ENCODE measurements at places on chromosomes 7 and 10. TPM values are rescaled to one million over a fixed set of nuclear protein-coding genes. Genes with fewer than 3 reads are reported as not detected.
A peak's percentile ranks its signal among the peaks of the same experiment; 100 is the strongest.

GRCh38 chr10:69324583-69324982, 46.3 kb downstream of the HK1 start:
- DNase-seq = no peak

DNA sequence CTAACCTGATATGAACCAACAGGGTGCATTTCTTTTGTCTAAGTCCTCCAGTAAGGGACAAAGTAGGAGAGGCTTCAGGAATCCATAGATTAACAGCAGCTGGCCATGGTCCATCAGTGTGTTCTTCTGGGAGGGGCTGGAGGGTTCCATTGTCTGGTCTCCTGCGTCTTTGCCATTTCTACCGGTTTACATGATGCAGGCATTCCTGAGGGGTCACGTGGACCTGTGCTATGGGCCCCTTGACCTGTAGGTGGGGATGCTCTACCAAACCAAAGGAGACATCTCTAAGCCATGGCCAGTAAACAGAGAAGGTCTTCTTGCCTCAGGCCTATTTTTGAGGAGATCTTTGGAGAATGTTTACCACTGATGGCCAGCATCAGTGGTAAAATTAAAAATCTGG, 28.7 kb upstream of the HABP2 start:
- DNase-seq = no peak

DNA sequence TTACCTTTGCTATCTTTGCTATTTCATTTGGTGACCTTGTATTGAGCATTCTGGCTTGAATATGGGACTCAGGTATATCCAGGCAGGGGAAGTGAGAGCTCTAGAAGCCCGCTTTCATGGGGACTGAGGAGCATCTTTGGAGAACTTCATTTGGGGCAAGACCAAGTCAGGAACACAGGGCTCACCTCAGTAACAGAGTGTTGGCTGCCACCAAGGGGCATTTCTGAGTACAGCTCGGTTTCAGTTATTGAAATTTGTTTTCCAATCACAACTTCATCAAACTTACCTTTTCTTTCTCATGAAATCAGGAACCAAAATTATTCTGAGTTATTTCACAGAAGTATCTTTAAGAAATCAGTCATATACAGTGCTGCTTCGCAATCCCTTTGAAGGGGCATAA, 337.2 kb downstream of the C7orf25 start:
- peak; percentile 25 for DNase-seq

GRCh38 chr7:134293002-134293740, 23.6 kb downstream of the SLC35B4 start:
- DNase-seq = no peak

- no peak for DNase-seq
Observed at GRCh38 chr7:37709631-37710509, 26.3 kb downstream of the GPR141 start.

DNA sequence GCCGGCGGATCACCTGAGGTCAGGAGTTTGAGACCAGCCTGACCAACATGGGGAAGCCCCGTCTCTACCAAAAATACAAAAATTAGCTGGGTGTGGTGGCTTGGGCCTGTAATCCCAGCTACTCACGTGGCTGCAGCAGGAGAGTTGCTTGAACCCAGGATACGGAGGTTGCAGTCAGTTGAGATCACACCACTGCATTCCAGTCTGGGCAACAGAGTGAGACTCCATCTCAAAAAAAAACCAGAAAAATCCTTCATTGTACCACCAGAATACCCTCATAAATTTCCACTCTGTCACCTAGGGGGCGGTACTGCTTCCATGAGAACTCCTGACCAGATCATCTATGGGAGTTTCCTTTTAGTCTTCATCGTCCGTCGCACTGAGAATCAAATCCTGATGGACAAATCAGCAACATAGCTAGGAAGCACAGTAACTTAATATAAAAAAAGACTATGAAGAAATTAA, 225.8 kb upstream of the KLF14 start:
- no peak for DNase-seq

GRCh38 chr10:77516575-77516974, 121.0 kb downstream of the KCNMA1 start:
- no peak for DNase-seq

TMEM229A gene
- total RNA-seq = not detected

NUDT13 gene
- total RNA-seq = 2.1 TPM

- no peak for DNase-seq
Observed at GRCh38 chr10:33355274-33355673, 20.8 kb upstream of the NRP1 start.

GPR15LG gene
- not detected for total RNA-seq

FKBP6 gene
- total RNA-seq = not detected

MYPN gene
- total RNA-seq = 92.0 TPM

- DNase-seq = no peak
Observed at GRCh38 chr10:72146071-72146470, 57.7 kb upstream of the SPOCK2 start.

TAS2R41 gene
- total RNA-seq = 0.31 TPM

DNA sequence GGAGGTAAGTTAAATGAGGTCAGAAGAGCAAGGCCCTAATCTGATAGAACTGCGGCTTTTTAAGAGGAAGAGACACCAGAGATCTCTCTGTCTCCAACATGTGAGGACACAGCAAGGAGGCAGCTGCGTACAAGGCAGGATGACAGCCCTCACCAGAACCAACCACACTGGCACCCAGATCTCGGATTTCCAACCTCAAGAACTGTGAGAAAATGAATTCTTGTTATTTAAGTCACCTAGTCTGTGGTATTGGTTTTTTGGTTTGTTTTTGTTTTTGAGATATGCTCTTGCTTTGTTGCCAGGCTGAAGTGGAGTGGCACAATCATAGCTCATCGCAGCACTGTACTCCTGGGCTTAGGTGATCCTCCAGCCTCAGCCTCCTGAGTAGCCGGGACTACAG, 127.2 kb downstream of the DLG5 start:
- DNase-seq = no peak

DNA sequence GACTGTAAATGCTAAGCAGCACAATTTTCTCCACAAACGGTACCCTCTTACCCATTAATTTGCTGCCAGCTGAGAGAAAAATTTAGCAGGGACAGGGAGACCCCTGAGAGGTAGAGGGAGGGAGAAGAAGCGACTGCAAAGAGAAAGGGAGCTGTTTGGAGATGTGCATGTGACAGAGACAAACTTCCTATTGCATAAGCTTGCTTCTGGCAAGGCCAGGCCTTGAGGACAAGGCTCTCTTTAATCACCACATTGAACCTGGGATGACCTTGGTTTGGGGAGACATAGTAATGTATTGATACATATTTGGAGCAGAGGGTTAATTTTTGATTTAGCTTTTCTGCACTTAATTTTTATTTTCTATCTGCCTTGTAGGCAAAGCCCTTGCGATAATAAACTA, 31.1 kb upstream of the HIBADH start:
- no peak for DNase-seq

- DNase-seq = no peak
Observed at GRCh38 chr7:1861799-1862458, 191.9 kb downstream of the ELFN1 start.

C10orf90 gene
- 3.8 TPM for total RNA-seq

SPDYE2B gene
- not detected for total RNA-seq

GRCh38 chr7:2220506-2220905, 12.2 kb downstream of the MAD1L1 start:
- DNase-seq = no peak

GRCh38 chr10:97067716-97068391, 117.9 kb downstream of the SLIT1 start:
- no peak for DNase-seq

DNA sequence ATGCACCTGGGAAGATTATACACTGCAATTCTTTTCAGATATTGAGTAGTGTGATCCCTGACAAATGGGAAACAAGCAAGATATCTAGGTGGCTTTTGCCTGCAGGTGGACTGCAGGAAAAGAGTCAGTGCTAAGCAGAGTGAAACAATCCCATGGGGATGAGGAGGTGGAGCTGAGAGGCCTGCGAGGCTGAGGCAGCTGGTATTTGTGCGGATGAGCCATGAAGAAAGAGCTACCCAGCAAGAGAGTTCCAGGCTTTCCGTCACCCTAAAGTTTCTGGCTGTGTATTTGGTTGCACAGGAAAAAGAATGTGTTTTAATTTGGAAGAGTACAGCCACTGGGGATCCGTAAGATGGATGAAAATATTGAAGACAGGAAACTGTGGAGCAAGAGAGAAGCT, 714.1 kb upstream of the COBL start:
- no peak for DNase-seq

GRCh38 chr10:90413196-90413595, 444.6 kb downstream of the HTR7 start:
- no peak for DNase-seq

DNA sequence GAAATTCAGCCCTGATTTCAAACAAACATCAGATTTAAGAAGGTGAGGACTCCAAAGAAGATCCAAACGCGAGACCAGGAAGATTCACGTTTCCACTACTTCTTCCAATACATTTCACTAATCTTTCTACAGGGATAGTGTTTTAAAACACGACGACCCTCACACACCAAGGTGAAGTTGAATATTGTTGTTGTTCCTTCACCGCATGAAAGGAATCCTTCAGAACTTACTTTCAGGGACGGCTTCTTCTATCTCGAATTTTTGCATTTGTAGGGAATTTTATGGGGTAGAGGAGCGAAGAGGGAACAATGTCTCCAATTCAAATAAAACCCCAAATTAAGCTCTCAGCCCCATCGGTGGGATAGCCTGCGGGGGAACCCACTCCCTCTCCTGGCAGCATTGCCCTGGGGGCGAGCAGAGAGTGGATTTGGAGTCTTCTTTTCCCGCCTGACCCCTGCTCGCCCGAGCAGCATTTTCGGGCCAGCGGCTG, 1.5 kb upstream of the GATA3 start:
- no peak for DNase-seq

GRCh38 chr10:91629715-91630549, 2.9 kb downstream of the PPP1R3C start:
- DNase-seq = no peak

- DNase-seq = no peak
Observed at GRCh38 chr7:146656988-146657387, 540.4 kb downstream of the CNTNAP2 start.

IDI1 gene
- total RNA-seq = 65.2 TPM

DNA sequence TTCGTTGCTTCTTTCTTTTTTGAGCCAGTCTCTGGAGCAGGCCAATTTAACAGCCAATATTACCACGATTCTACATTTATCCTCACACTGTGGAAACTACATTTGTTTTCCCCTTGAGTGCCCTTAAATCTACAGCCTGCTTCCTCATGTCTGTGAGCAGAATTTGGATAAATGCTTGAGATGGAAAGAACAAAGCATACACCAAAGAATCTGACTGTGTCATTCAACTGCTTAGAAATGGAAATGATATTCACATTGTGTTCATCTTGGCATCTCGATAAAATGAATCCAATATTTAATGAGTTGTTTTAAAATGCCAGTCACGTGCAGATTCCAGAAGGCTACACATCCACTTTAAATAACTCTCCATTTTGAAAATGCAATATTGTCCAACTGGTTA, 41.0 kb upstream of the GSDME start:
- DNase-seq = no peak

GRCh38 chr7:132641238-132641637, 65.0 kb upstream of the PLXNA4 start:
- no peak for DNase-seq

GRCh38 chr10:78025685-78026364, 3.5 kb downstream of the POLR3A start:
- no peak for DNase-seq

DNA sequence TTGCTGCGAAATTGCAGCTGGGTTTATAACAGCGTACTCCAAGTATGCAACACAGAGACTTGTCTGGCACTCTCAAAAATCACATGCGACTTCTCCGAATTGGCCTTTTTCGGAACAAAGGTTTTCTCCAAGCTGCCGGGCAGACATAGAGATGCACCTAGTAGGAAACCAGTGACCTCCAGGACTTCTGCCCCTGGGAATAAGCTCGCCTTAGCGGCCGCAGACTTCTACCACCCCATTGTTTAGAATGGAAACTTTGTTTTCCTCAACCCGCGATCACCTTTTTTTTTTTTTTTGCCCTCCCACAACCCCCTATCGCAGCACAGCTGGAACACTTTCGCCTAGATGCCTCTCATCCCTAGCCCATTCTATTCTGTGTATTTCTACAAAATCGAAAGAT, 4.9 kb upstream of the HOXA10 start:
- no peak for DNase-seq

GRCh38 chr10:121596689-121597503, 1.3 kb downstream of the FGFR2 start:
- peak; percentile 75 for DNase-seq

DNA sequence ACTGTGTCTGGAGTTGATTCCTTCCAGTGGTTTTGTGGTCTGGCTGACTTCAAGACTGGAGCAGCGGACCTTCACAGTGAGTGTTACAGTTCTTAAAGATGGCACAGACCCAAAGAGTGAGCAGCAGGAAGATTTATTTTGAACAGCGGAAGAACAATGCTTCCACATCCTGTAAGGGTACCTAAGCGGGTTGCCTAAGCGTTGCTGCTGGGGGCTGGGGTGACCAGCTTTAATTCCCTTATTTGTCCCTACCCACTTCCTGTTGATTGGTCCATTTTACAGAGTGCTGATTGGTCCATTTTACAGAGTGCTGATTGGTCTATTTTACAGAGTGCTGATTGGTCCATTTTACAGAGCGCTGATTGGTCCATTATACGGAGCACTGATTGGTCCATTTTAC, 13.2 kb downstream of the AKR1B15 start:
- DNase-seq = peak; percentile 6

- DNase-seq = no peak
Observed at GRCh38 chr7:87100326-87100725, 40.9 kb upstream of the ELAPOR2 start.

GRCh38 chr10:32111585-32111984, 55.4 kb upstream of the KIF5B start:
- no peak for DNase-seq

DNA sequence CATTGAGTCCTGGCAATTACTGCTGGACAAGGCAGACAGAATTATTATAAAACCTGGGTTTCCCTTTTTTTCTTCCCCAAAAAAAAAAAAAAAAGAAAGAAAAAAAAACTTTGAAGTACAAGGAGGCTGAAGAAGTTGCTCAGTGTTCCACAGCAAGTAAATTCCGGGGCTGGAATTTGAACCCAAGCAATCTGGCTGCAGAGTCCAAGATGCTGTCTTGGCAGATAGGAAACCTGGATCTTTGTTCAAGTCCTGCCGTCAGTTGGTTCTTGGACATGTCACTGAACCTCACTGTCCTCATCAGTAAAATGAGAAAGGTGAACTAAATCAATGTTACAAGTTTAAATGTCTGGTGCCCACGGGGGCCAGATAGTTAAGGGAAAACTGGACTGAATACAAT, 35.3 kb downstream of the ARID5B start:
- no peak for DNase-seq

DNA sequence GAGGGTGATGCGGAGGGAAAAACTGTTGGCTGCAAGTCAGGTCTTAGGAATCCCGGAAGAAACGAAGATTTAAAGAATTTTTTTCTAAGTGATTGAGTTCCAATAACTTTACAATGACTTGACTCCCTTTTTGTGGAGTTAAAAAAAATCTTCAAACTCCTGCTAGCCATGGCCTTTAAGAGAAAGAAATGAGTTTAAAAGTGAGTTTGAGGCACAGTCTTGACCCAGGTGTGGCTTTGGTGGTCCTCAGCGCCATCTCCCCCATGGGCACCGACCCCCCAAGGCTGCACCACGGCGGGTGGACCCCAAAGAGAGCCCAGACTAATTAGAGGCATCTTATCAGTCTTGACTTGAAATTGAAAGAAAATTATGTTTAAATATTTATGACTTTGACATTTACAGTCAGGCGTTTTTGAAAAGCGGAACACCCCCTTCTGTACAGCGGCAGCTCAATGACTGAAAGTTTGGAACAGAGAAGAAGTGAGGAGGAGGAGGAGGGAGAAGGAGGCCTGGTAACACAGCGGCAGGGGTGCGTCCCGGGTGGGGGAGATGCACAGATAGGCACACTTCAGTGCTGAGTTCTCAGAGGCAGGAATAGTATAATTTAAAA, 349.6 kb downstream of the DNAJB6 start:
- DNase-seq = no peak

- DNase-seq = no peak
Observed at GRCh38 chr7:158707610-158708009, 3.0 kb upstream of the NCAPG2 start.

Data from tongue (tissue), 3 donors.